ENCODE measurements at places on chromosomes 1 and 21. TPM values are rescaled to one million over a fixed set of nuclear protein-coding genes. Genes with fewer than 3 reads are reported as not detected.

- DNase-seq, result no peak
Measured at GRCh38 chr1:76905876-76906595, 38.8 kb downstream of the ST6GALNAC5 start.

- DNase-seq, result no peak
Measured at GRCh38 chr1:220824031-220824989, 37.6 kb downstream of the MTARC1 start.

DNA sequence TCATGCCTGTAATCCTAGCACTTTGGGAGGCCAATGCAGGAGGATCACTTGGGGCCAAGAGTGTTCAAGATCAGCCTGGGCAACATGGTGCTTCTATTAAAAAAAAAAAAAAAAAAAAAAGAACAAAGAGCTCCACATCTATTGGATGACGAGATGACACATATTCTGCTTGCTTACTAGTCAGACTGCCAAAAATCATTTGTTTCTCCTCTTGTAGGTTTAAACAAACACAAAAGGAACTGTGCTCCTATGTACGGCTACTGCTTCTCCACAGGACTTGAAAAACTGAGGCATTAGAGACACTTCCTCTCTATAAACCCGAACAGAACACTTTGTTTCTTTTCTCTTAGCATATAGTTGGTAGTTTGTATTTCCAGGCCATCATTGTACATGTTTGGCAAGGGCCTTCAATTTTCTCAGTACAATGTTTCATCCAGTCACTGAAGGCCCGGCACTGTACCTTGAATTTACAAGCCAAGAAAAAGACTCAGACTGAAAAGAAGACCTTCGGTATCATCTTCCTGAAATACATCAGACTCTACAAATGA is 6.0 kb downstream of the TRIT1 start:
- DNase-seq, result no peak

- no peak for DNase-seq
Measured at GRCh38 chr1:197686702-197687355, 88.5 kb downstream of the DENND1B start.

The PEA15 gene
- polyA plus RNA-seq, result 130 TPM

The TMEM125 gene
- 16.6 TPM for polyA plus RNA-seq

The TCEANC2 gene
- 11.2 TPM for polyA plus RNA-seq

All from right renal pelvis (tissue), 4 donors.